ENCODE measurements at places on chromosomes 1 and 21. TPM values are rescaled to one million over a fixed set of nuclear protein-coding genes. Genes with fewer than 3 reads are reported as not detected.

Gene SYF2
- 54.5 TPM for total RNA-seq

Gene CA6
- total RNA-seq, result not detected

Gene OLIG1
- total RNA-seq, result not detected

DNA sequence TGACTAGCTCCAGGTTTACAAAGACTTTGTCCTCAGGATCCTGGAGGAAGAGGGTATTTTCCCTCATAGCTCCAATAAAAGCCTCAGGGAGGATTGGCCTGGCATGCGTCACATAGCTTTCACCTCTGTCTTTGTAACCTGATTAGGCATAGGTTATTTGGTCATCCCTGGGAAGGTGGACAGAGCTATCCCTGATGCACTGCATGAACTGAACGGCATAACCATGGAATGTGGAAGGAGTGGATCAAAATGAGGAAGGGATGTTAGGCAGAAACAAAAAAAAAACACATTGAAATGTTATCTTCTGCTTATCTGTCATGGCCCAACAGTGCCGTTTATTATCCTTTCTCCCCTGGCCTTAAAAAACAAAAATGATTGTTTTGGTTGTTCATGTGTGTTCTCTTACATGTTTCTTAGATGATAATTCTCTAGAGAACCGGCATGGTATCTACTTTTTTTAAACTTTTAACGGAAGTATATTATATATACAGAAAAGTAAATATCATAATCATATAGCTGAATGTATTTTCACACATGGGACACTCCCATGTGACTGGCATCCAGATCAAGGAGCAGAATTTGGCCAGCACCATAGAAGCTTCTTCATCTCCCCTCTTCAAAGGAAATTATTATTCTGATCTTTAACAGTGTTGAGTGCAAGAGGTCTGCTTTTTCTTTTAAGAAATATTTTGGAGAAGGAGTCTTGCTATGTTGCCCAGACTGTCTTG lies 85.3 kb downstream of the RPS6KC1 start:
- no peak for ATAC-seq

Data from gastroesophageal sphincter (tissue), 4 donors.